ENCODE measurements at places on chromosomes 12 and 14.

DNA sequence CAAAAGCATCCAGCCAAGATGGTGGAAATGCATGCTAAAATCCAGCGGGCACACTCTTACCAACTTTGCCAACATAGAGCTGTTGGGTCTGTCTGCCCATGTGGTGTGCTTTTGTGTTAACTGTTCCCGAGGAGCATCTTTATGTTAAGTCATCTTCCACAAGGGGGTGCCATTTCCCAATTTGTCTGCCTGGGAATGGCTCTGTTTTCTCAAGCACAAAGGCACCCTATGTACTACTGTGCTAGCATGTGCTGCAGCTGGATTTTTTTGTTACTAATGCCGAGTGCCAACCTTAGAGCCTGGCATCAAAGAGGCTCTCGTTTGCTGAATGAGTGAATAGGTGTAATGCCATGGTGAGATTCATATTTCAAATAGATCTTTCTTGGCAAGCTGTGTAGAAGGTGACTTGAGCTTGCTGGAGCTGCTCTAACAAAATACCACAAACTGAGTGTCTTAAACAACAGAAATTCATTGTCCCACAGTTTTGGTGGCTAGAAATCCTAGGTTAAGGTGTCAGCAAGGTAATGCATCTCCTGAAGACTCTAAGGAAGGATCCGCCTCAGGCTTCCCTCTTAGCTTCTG is 74.3 kb downstream of the TRHDE start:
- DNase-seq = peak; percentile 18

DNA sequence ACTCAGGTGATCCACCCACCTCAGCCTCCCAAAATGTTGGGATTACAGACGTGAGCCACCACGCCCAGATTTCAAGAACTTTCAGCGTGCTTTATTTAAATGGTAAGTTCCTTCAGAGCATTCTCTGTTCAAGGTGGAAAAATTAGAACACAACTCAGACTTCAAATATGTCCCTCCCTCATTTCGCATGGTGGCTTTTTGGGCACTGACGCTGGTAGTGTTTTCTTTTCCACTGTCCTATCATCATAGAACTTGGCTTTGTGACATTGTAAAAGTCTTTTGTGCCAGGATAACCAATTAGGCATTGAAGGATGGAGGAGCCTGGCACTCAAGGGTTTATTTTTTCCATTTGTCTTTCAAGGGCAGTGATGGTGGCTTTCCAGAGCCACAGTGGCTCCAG is 190.8 kb downstream of the NUAK1 start:
- DNase-seq = no peak

- DNase-seq = no peak
Measured at GRCh38 chr12:119447126-119447525, 112.6 kb downstream of the CCDC60 start.

- no peak for DNase-seq
Measured at GRCh38 chr14:78593949-78594348, 423.8 kb downstream of the NRXN3 start.

DNA sequence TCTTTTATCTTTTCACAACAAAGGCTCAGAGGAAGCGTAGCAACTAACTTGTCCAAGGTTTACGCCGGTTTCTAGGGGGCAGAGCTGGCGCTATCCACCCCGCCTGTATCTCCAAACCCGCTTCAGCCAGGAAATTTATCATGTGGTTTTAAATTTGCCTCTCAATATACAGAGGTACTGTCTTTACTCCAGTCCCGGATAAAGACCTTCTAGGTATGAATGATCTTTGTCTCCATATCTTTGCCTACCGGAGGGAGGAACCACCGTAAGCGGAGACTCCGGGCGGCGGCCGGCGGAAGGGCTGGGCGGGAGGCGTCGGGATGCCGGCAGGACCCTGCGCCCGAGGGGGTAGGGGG is 693 bp upstream of the RIMKLB start:
- DNase-seq = no peak

DNA sequence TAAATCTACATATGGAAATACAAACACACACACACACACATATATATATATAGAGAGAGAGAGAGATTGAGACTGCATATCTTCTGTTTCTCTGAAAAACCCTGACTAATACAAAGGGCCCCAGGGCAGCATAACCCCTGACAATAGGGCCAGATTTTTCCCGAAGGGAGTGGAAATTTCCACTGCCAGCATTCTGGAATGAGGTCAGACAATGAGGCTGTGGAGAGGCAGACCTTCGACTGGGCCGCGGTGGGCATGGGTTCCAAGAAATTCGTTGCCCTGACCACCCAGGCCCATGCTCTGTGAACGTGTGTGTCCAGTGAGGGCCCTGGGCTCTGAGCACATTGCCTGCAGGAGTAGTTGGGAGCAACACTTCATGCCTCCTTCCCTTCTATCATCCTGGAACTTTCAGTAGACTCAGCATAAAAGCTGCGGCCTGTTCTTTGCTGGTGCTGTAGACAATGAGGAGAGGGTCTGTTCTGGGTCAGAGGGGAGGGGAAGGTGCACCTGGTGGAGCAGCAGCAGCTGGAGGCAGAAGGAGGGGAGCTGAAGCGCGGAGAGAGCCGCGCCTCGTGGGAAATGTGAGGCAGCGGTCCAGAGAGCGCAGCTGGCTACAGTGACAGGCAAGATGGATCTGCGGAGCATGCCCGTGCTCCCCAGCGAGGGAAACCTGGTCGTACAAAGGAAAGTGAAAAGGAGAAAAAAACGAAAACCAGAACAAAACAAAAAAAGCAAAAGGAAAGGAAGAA is 25.6 kb upstream of the CCDC60 start:
- DNase-seq = no peak

DNA sequence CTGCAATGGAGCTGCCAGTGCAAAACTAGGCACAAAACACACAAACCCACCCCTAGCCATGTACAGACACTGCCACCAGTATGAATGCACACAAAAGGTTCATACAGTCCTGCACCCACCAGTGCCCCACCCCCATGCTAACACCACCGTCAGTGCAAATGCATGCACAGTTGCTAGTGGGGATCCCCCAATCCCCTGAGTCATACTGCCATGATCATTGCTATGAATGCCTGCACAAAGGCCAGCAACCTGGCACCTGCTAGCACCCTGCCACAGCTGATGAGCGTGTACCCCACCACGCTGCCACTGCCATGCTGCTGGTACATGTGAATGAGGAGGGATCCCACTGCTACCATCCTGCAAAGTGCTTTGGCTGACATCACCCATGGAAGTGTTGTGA is 23.9 kb downstream of the PZP start:
- no peak for DNase-seq

- DNase-seq = no peak
Measured at GRCh38 chr12:30988646-30989286, 62.2 kb downstream of the TSPAN11 start.

GRCh38 chr12:82625523-82625922 is 61.2 kb upstream of the TMTC2 start:
- DNase-seq = no peak

GRCh38 chr12:12616512-12617310 is 5.0 kb downstream of the CREBL2 start:
- no peak for DNase-seq

GRCh38 chr12:82898441-82898840 is 211.7 kb downstream of the TMTC2 start:
- DNase-seq = no peak

DNA sequence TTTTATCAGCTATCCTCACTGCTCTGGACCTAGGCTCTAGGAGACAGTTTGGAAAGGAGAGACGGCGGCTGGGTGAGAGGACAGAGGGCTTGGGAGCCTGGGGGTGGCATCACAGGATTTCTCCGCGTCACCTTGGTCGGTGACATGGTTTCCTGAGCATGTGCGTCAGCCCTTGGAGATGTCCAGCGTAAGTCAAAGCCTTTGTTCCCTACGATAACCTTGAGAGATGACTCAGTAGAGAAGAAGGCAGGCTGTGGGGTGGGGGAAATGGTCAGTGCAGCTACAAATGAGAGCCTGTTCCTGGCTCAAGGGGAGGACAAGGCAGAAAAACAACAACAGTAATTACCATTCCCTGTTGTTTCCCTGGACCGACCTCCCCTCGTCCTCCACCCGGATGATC is 90.2 kb upstream of the TBX3 start:
- no peak for DNase-seq

GRCh38 chr14:80419769-80420168 is 208.5 kb upstream of the DIO2 start:
- no peak for DNase-seq

DNA sequence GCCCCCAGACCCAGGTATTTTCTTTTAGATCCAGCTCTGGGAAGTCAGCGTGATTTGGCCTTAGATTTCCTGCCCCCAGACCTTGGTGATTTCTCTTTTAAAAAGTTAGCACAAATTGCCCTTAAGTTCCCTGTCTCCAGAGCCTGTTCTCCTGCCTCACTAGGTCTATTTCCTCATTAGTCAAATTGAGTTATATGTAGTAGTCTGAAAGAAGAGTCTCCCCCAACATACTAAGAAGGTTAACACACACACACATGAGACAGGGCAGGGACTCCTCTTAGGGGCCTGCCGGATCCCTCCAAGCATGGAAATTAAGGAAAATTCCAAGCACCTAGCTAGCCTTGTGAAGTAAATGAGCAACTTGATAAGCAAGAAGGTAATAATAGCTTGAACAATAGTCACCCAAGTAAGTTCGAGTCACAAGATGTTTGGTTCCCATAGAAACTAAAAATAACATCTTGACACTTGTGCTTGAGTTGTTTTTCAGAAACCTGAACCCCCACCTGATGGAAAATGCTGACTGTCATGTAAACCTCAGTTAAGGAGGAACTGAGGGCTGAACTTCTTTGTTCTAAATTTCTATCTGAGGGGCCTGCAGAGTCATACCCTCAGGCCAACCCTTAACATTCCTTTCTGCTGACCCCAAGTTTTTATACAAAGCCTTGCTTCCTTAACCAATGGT is 51.6 kb downstream of the CAND1 start:
- DNase-seq = no peak

- no peak for DNase-seq
Measured at GRCh38 chr14:75252254-75252837, 26.3 kb upstream of the FOS start.

DNA sequence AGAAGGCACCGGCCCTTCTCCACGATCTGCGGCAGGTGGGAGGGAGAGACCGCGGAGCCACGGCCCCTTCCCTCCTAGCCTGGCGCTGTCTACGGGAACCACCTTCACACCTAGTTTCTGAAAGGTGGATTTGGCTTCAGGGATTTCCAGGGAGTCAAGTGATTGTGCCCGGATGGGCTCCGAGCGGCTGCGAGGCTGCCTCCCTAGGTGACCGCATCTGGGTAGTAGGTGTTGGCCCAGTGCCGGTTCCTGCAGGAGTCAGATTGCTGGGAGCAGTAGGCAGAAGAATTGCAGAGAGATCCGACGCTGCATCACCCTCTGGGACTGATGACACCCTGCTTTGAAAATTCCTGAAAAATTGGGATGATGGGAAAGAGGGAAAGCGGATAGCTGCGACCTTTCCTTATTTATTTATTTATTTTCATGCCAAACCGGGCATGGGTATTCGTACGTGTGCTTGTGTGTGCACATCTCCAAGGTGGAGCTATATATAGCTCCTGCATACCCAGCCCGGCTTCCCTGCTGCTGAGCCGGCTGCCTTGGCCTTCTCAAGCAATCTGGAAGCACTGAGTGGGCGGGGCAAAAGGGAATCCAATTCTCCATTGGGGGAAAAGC is 1.1 kb downstream of the CNTN1 start:
- DNase-seq = no peak

DNA sequence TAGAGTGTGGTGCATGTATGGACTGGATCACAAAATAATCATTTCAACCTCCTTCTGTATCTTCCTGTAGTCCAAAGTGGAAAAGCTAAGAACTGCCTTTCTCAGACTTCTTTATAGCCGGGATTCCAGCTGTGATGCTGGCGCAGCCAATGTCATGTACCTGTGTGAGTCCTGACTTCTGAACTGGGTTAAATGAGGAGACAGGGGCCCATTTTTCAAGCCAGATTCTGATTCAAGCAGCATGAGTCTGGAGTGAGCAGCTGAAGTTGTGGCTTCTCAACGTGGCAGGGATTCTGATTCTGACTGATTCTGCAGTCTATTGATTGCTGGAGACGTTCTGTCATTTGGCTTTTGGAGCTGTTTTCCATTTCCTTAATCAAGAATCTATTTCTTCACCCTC is 111.2 kb downstream of the ST8SIA1 start:
- no peak for DNase-seq

GRCh38 chr14:33738491-33738890 is 212.4 kb downstream of the EGLN3 start:
- no peak for DNase-seq

DNA sequence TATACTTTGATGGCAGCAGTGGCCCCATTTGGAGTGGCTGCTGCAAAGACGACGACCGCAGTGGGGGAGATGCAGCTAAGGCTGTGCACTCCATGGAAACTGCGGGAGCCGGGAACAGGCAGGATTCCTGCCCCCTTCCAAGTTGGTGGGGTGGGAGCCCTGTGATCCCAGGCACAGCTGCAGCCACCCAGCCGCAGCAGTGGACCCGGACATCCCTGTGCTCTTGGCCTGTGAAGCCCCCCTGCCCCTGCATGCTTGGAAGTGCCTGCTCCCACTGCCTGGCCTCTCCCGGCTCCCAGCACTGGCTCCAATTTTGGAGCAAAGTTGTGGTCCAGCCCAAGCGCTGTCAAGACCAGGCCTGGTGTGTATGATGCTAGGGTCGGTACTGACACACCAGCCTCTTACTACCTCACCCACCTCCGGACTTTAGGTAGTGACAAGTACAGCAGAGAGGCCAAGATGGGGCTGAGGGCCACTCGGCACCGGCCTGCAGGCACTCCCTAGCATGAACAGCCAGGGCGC is 502.8 kb upstream of the RPL10L start:
- DNase-seq = no peak

GRCh38 chr12:89470741-89471509 is 53.7 kb downstream of the GALNT4 start:
- no peak for DNase-seq

- no peak for DNase-seq
Measured at GRCh38 chr12:46970636-46971035, 108.8 kb upstream of the PCED1B start.

DNA sequence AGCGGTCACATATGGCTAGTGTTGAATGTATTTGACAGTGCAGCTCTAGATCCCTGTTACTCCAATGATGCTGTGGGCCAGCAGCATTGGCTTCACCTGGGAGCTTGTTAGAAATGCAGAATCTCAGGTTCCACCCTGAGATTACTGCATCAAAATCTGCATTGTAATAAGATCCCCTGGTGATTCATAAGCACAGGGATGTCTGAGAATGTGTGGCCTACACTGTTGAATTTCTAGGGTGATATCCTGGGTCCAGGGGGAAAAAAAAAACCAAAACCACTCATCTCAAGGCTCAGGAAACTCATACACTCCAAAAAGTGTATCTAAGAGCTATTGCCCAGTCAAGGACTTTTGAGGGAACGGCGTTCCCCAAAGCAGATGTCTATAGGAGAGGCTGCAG is 196.8 kb downstream of the PPM1H start:
- DNase-seq = no peak

- DNase-seq = no peak
Measured at GRCh38 chr12:131077931-131078391, 124.3 kb downstream of the ADGRD1 start.

Measured in stimulated activated CD4-positive, alpha-beta T cell treated with anti-CD3 and anti-CD28 coated beads, Interleukin-2, amount 100 ng/mL, for 48 hours (primary cell).